ENCODE measurements at places on chromosomes 12 and 14. TPM values are rescaled to one million over a fixed set of nuclear protein-coding genes. Genes with fewer than 3 reads are reported as not detected.

The NANOG gene
- total RNA-seq, result not detected

The AMN gene
- 0.40 TPM for total RNA-seq

The RD3L gene
- not detected for total RNA-seq

The C12orf60 gene
- 4.5 TPM for total RNA-seq

The GPR132 gene
- total RNA-seq, result 5.1 TPM

The ERBB3 gene
- 0.63 TPM for total RNA-seq

The NPFF gene
- not detected for total RNA-seq

The GLIPR1L1 gene
- total RNA-seq, result not detected

The NOS1 gene
- not detected for total RNA-seq

The PKP2 gene
- total RNA-seq, result 3.6 TPM

The LIN7A gene
- 0.12 TPM for total RNA-seq

The APOF gene
- total RNA-seq, result 0.40 TPM

The NINJ2 gene
- total RNA-seq, result not detected

The PMCH gene
- total RNA-seq, result not detected

The SP1 gene
- 21.8 TPM for total RNA-seq

The ITPR2 gene
- 30.4 TPM for total RNA-seq

The RFX4 gene
- not detected for total RNA-seq

DNA sequence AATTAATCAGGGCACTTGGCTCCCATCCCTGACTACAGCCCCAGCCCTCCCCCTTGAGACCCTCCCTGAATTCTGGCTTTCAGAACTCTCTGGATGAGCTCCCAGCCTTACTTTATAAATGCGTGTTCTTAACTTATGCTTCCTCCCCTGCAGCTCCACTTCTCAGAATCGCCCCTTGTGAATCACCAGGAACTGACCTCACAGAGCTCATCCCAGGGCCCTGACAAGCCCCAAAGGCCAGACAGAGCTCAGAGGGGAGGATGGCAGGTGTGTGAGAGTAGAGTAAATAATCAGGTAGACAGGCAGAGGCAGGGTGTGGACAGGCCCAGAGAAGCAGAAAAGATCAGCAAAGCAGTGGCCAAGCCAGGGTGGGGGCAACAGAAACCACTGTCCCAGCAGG lies 68.2 kb upstream of the FOXN3 start:
- DNase-seq, result no peak

DNA sequence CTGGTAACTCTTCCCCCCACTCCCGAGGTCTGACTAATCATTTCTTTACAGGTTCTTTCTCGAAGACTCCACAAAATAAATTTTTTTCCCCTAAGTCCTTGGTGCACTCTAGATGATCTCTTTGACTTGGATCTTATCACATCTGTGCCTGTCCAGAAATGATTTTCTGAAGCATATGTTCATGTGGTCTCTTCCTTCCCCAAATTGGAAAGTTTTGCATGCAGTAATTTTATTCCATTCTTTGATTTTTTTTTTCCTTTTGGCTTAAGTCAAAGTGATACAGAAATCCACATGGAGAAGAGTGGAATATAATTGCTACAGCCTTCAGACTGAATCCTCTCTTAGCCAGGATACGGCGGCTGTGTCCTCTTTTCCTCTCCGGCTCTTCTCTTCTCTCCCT lies 213.3 kb downstream of the BMP4 start:
- DNase-seq, result no peak

DNA sequence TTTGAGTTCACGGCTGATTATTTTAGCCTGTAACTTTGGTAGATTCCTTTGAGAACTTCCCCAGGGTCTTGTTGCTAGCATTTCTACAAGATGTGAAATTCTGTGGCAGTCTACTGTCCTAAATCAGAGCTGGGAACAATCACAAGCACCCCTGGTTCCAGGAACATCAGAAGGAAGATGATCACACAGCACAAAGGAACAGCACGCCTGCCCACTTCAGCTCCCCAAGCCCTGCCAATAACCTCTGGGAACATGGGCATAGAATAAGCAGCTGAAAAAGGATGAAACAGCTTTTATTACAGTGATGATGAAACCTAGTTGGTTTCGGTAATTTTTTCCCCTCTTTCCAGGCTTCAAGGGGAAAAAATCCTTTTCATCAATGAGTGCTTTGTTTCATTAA lies 12.3 kb downstream of the GPR19 start:
- DNase-seq, result no peak

GRCh38 chr12:11711651-11712327 lies 62.3 kb downstream of the ETV6 start:
- DNase-seq, result no peak

DNA sequence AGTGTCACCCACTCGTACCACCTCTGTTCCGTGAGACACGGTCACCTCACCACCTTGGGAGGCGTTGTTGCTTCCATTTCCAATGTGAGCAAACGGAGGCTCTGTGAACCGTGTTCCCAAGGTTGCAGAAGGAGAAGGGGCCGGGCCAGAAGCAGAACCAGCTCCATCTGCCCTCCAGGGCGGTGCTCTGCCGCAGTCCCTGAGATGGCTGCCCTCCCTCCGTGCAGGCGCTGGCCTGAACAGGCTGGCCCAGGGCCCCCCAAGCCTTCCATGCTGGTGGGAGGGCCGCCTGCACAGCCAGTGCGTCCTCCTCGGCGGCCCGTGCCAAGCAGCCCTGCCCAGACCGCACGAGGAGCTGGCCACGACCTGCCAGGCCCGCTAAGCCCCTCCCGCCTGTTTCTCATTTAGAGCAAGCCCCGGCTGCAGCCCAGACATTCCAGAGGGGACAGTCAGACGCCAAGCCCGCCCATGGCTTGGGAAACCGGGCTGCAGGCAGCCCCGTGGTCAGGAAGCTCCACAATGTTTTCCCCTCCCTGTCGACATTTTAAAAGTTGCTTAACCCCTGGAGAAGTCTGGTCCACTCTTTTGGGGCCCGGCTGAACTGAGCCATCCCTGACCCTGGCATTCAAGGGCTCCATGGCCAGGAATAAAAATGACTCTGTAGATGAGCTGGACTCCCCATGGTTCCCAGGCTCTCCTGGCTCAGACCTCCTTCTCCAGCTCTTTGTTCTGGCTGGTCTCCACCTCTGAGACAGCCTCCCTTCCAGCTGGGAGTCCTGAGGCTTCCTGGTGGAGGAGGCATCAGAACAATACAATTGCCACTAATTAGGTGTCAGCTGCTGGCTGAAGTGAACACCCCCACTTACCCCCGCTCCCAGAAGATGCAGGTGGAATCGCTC lies 236.0 kb downstream of the BCL11B start:
- DNase-seq, result peak; percentile 97

DNA sequence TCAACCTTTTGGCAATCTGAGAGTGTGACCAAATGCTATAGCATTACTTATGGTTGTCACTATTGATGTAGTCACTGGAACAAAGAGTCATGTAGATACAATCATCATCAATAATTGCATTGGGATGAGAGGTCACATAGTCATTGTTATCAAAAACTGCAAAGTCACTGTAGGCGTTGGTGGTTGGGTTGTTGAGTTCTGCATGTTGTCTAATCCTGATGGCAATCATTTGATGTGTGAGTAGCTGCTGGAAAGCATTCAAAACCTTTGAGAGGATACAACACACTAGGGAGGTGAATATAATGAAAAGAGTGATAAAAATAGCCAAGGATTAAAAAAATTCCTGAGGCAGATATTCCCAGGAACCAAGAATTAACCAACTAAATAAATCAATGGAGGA lies 214.7 kb upstream of the SYT10 start:
- DNase-seq, result no peak

DNA sequence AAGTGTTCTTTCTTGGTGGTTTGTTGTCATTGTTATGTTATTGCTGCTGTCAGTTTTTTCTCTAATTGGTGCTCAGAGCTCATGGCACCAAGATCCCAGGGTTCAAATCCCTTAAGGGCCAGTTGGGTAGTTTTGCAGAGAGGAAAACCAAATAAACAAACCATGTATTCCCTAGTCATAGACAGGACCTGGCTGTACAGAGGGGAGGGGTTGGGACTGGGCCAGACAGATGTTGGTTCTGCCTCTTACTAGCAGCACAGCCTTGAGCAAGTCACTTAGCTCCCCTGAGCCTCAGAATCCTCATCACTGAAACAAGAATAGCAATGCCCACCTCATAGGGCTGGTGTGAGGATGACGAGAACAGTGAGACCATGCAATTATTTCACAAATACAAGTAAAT lies 53.4 kb downstream of the LTBP2 start:
- DNase-seq, result no peak

DNA sequence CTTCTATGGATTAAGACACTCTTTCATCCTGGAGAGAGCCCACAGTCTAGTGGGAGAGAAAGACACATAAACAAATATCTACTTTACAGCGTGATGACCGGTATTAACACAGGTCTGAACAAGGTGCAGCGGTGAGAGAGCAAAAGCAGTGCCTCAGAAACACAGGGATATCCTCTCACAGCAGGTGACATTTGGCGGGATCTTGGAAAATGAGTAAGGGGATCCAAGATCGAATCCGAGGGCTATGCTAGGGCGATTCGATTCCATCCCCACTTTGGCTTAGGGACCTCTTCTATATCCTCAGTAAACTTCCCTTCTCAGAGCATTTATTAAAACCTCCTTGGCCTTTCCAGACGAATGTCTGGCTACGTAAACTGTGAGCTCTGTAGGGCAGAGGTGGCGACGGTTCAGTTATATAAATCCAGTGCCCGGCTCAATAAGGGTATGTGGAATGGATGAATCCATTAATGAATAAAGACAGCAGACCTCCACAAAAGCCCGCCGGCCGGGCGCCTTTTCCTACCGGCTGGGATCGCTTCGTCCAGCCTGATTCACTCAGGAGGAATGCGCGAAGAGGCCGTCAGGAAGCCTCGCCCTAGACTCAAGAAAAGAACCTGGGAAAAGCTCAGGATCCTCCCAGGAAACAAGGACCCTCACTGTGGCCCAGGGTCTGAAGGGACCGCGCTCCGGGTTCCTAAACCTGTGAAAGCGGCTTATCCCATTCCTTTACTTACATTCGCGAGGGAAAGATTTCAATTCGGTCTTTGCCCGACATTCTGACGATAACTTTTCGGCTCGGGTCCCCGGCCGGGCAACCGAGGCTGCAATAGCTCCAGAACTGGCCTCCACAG lies 455 bp downstream of the ATP6V1D start:
- peak; percentile 57 for DNase-seq

DNA sequence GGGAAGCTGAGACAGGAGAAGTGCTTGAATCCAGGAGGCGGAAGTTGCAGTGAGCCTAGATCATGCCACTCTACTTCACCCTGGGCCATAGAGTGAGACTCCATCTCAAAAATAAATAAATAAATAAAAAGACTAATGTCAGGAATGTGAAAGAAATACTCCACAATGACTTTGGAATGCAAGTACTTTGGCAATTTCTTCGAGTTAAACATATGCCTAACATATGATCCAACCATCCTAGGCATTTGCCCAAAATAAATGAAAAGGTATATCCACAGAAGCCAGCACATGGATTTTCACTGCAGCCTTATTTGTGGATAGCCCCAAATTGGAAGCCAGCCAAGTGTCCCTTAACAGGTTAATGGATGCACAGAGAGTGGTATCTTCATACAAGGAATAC lies 357.9 kb upstream of the TMEM132C start:
- DNase-seq, result no peak

- DNase-seq, result no peak
Observed at GRCh38 chr12:107122452-107122958, 29.2 kb upstream of the CRY1 start.

- no peak for DNase-seq
Observed at GRCh38 chr14:73358187-73358586, 100.2 kb downstream of the NUMB start.

- no peak for DNase-seq
Observed at GRCh38 chr12:99332936-99333591, 314.5 kb upstream of the GARIN6 start.

DNA sequence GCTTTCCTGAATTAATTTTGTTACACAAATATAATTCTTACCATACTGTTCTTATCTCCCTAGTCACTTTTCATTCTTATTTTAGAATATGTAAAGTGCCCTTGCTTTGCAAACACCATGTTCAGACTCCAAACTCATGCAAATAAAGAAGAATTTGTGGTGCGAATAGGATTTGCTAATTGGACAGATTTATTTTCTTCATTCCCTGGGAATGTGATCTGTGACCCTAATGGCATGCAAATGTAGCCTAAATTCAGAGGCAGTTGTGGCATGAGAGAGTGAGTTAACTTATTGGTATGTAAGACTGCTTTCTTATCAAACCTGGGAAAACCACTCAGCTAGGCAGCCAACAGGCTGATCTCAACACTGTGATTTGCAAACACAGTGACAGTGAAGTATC lies 10.0 kb downstream of the CAPZA3 start:
- DNase-seq, result peak; percentile 3

- no peak for DNase-seq
Observed at GRCh38 chr12:26896913-26897312, 40.9 kb downstream of the INTS13 start.

GRCh38 chr12:126286203-126286602 lies 1221.0 kb downstream of the AACS start:
- no peak for DNase-seq

GRCh38 chr14:47195582-47195981 lies 479.8 kb downstream of the MDGA2 start:
- no peak for DNase-seq

GRCh38 chr12:17134315-17134714 lies 528.4 kb upstream of the LMO3 start:
- DNase-seq, result no peak

DNA sequence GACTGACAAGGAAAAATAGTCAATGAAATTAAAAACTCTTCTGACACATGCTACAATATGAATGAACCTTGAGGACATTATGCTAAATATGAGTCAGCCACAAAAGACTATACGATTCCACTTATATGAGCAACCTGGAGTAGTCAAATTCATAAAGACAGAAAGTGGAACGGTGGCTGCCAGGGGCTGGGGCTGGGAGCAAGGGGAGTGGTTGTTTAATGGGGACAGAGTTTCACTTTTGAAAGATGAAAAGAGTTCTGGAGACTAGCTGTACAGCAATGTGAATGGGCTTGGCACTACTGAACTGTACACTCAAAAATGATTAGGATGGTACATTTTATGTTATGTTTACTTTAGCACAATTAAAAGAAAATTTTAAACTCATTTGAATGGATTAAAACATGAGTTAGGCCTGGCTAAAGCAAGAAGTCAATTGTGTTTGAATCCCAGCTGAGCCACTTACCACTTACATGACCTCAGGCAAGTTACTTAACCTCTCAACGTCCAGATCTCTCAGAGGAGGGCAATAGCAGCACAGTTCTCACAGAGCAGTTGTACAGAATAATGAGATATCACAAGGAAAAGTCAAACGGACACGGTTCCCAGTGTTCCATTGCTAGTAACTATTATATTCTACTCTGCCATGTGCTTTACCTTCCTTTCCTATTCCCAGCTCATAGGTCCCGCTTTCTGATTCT lies 102.5 kb downstream of the SPTSSA start:
- DNase-seq, result peak; percentile 17

- no peak for DNase-seq
Observed at GRCh38 chr14:104766863-104767633, 14.1 kb downstream of the SIVA1 start.

GRCh38 chr12:55745361-55746173 lies 2.6 kb downstream of the GDF11 start:
- DNase-seq, result no peak

DNA sequence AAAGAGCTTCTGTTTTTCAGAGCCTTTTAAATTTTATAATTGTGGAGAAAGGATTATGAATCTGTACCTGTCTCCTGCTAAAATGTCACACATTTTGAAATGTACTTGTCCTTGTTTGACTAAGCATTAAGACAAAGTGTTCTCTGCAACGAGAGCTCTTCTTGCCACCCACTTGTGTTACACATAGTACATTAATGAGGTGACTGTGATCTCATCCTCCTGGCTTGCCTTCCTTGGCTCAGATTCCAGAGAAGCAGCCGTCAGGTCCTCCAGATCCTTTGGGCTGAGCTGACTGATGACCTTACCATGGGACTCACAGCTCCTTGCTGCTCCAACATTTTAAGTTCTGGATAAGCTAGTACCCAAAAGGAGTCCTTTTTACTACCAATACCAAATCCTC lies 81.4 kb downstream of the BBS10 start:
- DNase-seq, result peak; percentile 82

- no peak for DNase-seq
Observed at GRCh38 chr12:125324861-125325490, 259.7 kb downstream of the AACS start.

Measured in Daoy (cell line).